CD4-positive, alpha-beta T cell treated with Interleukin-17A for 1 hour (primary cell): ENCODE measurements at places on chromosomes 7 and 10.

DNA sequence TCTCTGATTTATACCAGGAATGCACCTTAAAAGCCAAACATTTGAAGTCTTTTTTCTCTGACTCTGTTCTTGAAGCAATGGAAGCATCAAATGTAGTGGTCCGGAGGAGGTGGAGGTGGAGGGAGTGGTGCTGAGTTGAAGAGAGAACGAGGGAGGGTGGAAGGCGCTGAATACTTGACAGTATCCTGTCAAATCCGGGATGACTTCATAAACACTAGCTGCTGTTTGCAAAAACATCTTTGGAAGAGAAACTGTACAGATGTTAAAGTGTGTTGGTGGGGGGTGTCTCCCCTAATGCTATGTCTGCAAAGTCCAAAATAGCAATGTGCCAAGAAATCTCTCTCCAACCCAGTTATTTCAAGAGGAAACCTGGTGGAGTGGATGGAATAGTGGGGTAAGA is 328.5 kb upstream of the AUTS2 start:
- DNase-seq, result no peak

GRCh38 chr7:132019703-132020102 is 463.3 kb upstream of the PODXL start:
- DNase-seq, result no peak

DNA sequence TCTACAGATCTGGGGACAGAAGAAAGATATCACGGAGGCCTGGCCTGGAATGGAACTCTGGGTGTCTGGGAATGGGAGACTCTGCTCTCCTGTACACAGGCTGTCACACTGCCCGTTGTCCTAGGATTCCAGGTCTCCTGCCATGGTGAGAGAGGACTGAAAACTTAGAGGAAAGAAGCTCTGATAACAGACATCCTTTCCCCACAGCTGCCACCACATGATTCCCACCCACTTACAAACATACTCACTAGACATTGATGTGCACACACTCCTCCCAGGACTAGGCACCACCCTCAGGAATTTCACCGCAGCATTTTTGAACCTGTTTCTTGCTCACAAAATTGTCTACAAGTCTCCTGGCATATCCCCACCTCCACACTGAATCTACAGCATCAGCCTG is 5.7 kb downstream of the ZNF92 start:
- no peak for DNase-seq

GRCh38 chr10:11358011-11358410 is 253.4 kb downstream of the USP6NL start:
- no peak for DNase-seq

DNA sequence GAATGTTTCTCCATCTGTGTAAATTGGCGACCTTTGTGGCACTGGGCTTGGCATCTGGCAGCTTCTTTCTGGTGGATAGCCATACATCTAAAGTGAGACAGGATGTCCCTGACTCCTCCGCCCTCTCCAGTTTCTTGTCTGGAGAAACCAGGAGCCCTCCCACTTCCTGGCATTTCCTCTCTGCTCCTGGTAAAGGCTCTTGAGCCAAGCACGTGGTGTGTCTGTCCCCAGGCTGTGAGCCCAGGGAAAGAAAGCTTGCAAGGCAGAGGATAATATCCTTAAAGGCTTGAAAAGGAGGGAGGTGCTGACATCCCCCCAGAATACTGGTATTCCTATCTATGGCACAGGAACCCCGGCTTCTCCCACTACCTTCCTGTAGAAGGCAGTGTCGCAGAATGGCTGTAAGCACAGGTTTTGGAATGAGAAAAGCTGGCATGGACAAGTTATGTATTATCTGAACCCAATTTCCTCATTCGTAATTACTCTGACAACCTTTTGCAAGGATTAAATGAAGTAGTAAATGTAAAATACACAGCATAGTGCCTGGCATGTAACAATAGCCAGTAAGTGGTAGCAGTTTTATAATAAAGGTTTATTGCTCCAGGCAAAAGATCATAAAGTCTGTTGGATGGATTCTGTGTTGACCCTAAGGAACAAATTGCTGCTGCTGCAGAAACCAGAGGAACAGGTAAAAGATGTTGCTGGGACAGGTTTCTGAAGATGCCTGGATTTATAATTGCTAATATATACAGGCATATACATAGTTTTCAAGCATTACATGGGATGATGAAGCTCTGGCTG is 11.8 kb upstream of the ACSL5 start:
- no peak for DNase-seq

DNA sequence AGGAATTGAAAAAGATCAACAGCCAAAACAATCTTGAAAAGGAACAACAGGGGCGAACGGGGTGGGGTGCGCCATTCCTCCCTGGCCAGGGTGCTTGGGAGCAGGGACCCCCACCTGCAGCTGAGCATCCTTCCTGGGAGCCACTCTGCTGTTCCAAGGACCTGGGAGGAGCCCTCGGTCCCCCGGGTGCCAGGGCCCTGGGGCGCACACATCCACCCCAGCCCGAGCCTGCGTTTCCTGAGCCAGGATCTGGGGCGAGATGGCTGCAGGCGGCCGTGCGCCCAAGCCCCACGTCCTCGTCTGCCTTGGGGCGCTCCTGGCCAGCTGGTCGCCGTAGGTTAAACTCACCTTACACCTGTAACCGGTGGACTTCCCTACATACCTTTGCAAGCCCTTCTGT is 10.6 kb downstream of the AP3M1 start:
- no peak for DNase-seq

DNA sequence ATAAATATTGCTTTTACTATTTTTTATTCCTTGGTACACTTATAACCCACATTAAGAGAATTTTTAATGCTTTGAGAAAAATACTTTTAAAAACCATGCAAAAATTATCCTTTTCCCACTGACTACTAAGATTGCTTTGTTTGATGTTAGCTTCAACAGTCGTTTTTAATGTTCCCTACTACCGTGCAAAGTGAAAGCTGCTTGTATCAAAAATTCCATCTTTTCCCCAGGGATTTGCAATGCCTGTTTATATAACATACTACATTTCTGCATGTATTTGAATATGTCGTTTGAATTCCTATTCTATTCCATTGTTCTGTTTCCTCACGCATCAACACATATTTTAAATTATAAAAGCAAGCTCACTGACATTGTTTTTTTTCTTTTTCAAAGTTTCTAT is 54.4 kb downstream of the TFPI2 start:
- DNase-seq, result no peak

DNA sequence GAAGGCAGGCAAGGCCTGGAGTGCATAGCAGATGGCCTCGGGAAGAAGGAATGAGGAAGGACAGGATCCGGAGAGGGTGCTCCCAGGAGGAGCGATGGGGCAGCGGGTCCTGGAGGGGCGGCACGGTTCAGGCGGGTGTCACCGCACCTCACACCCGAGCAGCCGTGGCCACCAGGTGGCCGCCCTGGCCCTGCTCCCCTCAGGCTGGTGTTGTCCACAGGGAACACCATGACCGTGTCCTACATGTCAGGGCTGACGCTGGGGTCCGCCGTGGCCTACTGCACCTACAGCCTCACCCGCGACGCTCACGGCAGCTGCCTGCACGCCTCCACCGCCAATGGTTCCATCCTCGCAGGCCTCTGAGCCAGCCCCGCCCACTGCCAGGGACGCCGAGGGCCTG is 19.8 kb downstream of the SLC29A4 start:
- no peak for DNase-seq

DNA sequence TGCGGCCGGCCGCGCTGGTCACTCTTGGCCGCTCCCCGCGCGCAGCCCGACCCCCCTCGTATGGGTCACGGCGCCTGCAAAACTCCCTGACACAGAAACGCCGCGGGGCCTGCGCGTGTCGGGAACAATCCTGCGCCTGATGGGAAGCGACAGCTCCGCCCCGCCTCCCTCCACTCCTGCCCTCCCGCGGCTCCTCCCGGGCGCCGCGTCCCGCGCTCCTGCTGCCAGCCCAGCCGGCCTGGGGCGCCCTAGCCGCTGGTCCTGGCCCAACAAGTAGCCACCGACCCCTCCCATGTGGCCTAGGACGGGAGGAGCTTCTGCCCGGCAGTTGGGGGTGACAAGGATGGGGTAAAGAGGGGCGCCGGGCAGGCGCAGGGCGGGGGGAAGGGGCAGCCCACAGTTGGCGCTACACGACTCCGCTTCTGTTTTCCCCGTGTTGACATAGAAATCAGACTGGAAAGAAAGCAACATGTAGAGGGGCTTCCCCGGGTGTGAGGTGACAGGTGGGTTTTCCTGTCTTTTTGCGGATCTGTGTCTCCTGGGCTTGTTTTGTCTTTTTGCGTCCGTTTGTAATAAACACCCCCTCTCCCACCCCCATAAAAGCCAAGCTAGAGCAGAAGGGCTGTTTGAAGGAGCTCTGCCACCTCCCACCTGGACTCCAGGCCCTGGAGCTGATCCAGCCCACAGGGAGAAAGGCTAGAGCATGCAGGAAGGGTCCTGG is 35.1 kb upstream of the PAX2 start:
- DNase-seq, result no peak

GRCh38 chr7:44978511-44979366 is at the start of gene MYO1G:
TSS of gene MYO1G (minus strand) at chr7:44979015. CDS start at chr7:44978961, 54 bp downstream.
- DNase-seq, result peak; percentile 93

GRCh38 chr10:21368022-21368582 is 157.4 kb downstream of the SKIDA1 start:
- no peak for DNase-seq

DNA sequence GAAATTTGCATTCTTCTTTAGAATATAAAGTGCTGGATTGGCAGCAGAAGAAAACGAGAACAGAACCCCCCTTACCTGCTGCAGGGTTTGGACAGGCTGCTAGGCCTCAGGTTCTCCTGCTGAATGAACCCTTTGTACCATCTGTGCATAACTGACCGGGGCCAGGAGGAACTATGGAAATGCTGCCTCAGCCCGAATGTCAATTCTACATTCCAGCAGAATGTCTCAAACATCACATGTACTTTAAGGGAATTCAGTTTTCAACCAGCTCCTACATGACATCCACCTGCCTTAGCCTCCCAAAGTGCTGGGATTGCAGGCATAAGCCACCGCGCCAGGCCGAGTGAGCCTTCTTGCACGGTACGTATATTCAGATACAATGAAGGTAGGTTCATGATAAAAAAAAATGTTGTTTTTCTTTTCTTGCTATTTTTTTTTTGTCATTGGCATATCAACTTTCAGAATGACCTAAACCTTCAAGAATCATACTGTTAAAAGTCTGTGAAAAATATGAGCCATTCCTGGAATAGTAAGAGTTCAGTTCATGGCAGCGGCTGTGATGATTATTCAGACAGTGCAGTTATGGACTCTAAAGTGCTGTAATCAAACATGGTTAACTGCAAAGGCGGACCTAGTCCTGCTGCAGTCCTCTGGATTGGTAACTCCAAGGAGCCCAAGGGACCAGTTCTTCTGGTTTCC is 84.4 kb upstream of the TNS3 start:
- no peak for DNase-seq

DNA sequence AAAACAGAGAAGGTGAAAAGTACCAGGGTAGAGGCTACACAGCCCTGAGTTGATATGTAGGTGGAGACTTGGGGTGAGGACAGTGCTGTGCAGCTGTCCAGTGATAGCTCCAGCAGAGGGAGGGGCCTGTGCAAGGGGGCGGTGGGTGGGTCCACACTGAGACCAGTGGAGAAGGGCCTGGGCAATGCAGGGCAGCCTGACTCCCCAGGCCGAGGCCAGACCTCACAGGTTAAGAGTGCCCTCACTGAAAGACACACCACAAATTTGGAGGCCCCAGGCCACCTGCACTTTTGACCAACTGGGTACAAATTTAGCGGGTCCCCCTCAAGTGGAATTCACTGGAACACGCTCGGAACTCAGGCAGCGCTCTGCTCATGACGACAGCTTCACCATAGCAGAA is 6.7 kb upstream of the RASGEF1A start:
- DNase-seq, result no peak

DNA sequence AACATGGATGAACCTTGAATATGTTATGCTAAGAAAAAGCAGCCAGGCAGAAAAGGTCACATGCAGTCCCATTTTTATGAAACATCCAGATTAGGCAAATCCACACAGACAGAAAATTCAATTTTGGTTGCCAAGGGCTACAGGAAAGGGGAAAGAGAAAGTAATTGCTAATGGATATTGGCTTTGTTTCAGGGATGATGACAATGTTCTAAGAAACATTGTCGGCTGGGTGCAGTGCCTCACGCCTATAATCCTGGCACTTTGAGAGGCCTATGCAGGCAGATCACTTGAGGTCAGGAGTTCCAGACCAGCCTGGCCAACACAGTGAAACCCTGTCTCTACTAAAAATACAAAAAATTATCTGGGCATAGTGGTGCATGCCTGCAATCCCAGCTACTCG is 23.0 kb downstream of the ZNF33B start:
- DNase-seq, result no peak

DNA sequence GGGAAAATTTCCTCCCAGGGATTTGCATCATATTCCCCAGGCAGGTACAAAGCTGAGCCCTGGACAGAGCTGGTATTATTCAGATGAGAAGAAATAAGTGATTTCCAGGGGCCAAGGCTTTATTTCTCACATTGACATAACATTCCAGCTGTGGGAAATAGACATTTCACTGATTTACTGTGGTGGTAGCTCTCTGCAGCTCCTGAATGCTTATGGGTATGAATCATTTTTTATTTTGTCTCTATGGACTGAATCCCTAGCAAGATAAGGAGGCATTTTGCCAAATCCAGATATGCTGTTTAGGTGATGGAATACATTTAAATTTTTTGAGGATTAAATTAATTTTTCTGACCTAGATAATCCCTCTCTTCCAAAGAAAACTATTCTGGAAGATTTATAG is 97.9 kb downstream of the MTPN start:
- DNase-seq, result no peak

- peak; percentile 74 for DNase-seq
Measured at GRCh38 chr7:143416565-143417149, 8.0 kb upstream of the EPHA1 start.

DNA sequence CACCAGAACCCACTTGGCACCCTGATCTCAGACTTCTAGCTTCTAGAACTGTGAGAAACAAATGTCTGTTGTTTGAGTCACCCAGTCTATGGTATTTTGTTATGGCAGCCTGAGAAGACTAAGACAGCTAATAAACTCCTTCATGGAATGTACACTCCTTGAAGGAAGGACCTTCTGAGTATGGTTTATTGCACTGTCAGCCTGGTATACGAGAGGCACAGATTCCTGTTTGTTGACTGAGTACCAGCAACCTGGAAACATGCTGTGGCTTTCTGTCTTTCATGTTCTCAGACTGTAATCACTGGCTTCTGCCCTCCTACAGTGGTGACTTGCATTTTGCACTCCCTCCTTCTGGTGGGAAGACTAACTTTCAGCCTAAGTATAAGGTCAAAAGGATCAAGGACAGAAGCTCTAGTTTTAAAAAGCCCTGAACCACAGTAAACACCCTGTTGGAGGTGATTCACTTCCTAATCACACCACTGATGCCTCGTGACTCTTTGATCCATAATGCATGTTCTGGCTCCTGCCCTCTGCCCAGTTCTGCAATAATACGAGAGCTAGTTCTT is 319.0 kb upstream of the NPSR1 start:
- no peak for DNase-seq

- DNase-seq, result no peak
Measured at GRCh38 chr10:111273635-111274034, 196.8 kb downstream of the ADRA2A start.

GRCh38 chr10:127424594-127425264 is 124.4 kb upstream of the NPS start:
- DNase-seq, result no peak

DNA sequence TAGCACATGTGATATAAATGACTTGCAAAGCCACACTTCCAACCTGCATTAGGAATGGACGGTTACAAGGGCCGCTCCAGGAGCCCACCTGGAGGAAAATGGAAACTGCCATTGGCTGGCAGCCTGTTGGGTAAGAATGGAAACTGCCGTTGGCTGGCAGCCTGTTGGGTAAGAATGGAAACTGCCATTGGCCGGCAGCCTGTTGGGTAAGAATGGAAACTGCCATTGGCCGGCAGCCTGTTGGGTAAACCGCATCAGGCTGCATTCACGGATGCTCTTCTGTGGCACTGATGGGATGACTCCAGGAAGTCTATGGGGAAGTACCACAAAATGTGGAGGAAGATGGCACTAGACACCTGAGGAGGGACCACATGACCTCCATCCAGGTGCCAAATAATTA is 143.1 kb downstream of the DPP6 start:
- no peak for DNase-seq
